Inflammatory macrophage (primary cell): ENCODE measurements at places on chromosomes 7 and 10.

GRCh38 chr10:219731-220472 is 84.6 kb downstream of the ZMYND11 start:
- no peak for DNase-seq

- no peak for DNase-seq
Observed at GRCh38 chr7:117774943-117775342, 98.3 kb downstream of the CTTNBP2 start.

DNA sequence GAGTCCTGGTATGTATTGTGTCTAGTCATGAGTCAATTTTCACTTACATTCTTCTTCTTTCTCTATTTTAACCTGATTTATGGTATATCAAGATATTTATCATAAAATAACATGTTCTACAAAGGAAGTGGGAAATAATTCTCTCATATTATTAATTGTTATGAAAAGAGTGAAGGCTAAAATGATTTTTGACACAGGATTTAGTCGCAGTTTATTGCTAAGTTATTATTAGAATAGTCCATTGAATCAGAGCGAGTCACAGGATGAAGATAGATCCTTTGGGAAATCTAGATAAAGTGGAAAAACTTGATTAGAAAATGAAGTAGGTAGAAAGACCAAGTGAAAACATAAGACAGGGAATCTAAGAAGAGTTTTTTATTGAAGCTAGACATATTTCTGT is 184.3 kb upstream of the DGKB start:
- no peak for DNase-seq

DNA sequence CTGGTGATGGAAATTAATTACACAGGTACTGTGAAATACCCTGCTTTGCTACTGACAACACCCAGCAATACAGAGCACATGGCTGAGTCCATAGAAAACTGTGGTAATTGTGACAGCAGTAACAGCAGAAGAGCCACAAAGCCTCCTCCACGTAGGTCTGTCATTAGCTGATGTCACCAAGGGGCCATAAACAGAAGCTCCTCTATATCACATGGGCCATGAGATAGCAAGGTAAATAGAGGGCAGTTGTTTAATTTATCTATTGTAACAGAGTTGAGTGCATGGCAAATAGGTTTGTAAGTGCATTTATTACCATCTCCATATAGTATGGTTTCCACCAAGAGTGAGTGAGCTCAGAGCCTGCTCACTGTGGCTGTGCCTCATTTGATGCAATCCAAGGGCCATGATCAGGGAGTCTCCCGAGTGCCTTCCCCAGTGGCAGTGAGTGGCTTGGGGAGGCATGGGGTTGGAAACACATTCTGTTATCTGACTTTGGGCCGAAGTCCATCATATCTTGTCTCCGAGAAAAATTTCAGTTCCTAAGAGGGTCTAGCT is 281.2 kb downstream of the SKAP2 start:
- no peak for DNase-seq

GRCh38 chr7:42097752-42098151 is 139.3 kb downstream of the GLI3 start:
- peak; percentile 70 for DNase-seq

DNA sequence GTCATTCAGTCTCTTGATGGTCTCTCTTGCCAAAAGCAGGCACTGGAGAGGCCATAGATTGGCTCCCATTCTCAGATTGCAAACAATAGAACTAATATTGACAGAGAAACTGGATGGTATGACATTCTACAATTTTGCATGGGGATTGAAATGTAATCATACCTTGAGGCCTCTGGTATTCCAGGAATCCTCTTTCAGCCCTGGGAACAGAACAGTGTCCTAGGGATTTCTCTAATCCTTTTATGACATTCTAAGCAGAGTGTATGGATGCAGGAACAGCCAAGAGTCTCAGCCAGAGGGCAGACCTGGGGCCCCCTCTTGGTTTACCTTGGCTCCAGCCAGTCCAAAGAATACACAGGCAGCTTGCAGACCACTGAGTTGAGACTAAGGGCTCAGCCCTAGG is 206.4 kb downstream of the KCNMA1 start:
- DNase-seq, result no peak

DNA sequence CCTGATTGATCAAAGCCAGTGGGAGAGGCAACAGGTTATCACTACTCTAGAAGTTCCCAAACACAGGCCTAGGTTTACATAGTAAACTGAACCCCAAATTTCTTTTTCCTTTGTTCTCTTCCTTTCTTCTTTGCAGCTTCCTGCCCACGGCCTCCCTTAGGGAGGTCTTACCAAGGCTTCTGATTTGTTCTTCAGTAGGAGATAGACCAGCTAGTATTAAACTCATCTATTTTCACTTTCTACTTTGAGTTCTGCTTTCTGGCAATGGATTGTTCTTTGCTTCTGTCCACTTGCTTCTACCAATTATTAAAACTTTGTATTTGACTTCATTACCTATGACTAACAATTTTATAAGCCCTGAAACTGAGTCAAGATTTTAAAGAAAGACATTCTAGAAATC is 251.2 kb upstream of the FZD1 start:
- no peak for DNase-seq

DNA sequence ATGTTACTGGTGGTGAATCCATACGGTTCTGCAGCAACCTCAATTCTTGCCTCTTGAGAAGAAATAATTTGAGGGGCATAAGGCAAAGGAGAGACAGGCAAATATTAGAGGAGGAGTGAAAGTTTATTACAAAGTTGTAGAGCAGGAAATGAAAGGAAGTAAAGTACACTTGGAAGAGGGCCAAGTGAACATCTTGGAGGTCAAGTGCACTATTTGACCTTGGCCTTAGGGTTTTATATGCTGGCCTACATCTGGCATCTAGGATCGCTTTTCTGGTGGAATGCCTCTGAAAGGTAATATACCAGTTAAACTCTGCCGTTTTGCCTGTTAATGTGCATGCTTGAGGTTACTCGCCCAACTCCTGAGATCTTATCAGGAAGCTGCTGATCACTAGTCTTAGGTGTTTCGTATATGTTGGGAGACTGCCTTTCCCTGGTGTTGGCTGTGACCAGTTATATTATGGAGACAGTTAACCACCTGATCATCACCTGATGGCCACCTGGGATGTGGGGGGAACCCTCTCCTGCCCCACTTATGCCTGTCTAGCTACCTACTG is 66.1 kb upstream of the CYP2C18 start:
- no peak for DNase-seq
